Activated T-cell treated with anti-CD3 and anti-CD28 coated beads for 4 hours (primary cell): ENCODE measurements at places on chromosomes 7 and 10.

GRCh38 chr7:3259711-3260400, 41.2 kb upstream of the SDK1 start:
- no peak for DNase-seq

- DNase-seq = no peak
Observed at GRCh38 chr7:34236057-34236456, 330.7 kb downstream of the BMPER start.

- DNase-seq = no peak
Observed at GRCh38 chr10:67903581-67903980, 19.1 kb downstream of the SIRT1 start.

DNA sequence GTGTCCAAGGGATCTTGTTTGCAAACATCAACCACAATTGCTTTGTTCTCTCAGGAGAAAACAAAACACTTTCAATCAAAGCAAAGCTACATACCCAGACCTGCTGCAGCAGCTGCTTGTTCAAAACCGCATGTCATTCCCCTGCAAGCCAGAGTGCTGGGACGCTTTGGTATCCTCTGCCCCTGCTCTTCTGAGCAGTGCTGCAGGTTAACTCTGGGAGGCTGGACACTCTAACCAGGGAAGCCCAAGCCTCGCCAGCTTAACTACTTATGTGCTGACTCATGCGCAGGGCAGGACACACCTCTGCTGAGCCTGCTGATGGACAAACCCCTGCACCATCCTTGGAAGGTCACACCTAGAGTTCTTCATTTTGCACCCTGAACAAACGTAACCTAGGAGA, 28.2 kb upstream of the ASAH2 start:
- no peak for DNase-seq

GRCh38 chr7:2108071-2108455, 124.7 kb downstream of the MAD1L1 start:
- no peak for DNase-seq

GRCh38 chr7:119382726-119383125, 890.2 kb upstream of the KCND2 start:
- no peak for DNase-seq

- DNase-seq = no peak
Observed at GRCh38 chr7:90957883-90958282, 306.4 kb upstream of the FZD1 start.

GRCh38 chr7:8499128-8499527, 65.7 kb downstream of the NXPH1 start:
- no peak for DNase-seq

DNA sequence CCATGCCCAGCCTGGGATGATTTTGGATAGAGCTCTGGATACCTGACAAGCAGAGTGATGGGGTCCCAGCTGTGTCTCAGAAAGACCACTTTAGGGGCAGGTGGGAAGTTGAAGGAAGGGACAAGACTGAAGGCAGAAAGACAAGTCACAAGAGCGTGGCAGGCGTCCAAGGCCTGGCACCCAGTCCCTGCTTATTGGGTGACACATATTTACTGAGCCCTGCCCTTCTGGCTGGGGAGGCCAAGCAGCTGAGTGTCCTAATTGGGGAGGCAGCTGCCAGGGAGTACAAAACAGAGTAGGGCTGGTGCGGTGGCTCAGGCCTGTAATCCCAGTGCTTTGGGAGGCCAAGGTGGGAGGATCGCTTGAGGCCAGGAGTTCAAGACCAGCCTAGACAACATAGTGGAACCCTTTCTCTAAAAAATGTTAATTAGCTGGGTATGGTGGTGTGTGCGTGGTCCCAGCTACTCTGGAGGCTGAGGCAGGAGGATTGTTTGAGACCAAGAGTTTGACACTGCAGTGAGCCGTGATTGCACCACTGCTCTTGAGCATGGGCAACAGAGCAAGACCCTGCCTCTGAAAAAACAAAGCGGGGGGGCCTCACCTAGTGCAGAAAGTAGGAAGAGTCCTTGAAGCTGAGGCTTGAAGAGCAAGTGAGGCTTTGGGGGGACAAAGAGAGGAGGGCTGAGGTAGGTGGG, 53.0 kb upstream of the GTF2I start:
- DNase-seq = no peak

- no peak for DNase-seq
Observed at GRCh38 chr7:50978633-50979215, 196.0 kb upstream of the GRB10 start.

DNA sequence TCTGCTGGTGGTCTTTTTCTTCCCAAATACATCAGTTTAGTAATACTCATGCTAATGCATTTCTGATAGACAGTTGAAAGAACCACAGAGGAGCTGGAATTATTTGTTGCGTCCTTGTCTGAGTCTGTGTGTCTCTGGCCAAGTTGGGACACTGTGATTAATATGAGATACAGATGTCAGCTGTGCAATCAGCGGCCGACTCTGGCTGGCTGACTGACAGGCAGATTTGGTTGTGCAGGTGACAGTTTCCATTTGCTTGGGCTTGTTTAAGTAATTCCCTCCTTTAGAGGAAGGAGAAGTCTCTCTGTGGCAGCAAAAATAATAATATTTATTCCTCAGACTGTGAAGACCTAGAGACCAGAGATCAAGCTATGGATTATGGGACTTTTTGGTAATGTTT, 176.2 kb upstream of the CHRM2 start:
- DNase-seq = no peak

GRCh38 chr7:92448205-92448747, 994 bp downstream of the GATAD1 start:
- DNase-seq = peak; percentile 42

DNA sequence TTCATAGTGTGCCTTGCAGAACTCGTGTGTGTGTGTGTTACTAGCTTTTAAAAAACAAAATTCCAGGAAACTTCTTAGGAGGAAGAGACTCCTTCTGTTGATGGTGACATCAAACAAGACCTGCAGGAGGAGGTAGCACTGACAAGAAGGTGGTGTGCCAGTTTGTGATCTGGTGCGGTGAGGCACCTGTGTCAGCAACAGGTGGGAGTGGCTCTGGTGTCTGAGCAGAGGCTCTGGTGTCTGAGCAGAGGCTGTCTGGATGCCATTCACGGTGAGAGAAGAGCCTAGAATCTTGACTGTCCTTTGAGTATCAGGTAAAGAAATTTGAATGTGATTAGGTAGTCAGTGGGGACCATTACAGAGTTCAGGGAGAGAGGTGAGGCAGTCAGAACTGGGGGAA, 122.8 kb downstream of the INPP5A start:
- no peak for DNase-seq

DNA sequence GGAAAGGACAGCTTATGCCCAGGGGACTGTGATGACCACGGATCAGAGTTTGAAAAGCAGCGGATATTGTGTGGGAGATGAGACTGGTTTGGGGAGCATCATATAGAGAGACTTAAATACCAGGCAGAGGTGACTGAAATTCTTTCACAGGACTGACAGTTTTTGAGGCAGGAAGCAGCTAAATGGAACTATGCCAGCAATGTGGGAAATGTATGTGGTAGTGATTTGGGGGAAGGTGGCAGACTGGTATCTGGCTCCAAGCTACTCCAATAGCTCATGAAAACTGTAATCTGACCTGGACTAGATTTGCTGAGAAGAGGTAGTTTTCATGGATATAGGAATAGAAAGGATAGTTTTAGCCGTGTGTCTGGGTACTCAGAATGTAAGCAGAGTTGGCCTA, 592.6 kb downstream of the REEP3 start:
- no peak for DNase-seq

GRCh38 chr10:8438603-8439002, 384.1 kb downstream of the GATA3 start:
- no peak for DNase-seq

DNA sequence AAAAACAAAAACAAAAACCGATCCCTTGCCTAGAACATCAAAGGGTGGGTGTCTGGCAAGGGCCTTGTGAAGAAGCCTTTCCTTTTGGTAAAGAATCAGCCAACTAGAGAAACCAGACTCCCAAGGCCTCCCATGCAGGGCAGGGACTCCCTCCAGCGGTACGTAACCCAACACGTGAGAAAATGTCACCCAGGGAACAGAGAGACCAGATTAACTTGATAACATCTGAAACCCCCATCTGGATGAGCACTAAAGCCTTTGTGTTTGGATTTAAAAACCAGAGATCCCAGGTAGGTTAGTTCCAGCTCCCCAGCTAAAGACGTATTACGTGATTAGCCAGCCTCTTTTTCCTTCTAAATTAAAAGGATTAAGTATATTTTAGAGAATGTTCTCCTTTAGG, 3.0 kb upstream of the HABP2 start:
- no peak for DNase-seq

GRCh38 chr10:4512671-4513240, 313.3 kb upstream of the AKR1E2 start:
- DNase-seq = no peak

DNA sequence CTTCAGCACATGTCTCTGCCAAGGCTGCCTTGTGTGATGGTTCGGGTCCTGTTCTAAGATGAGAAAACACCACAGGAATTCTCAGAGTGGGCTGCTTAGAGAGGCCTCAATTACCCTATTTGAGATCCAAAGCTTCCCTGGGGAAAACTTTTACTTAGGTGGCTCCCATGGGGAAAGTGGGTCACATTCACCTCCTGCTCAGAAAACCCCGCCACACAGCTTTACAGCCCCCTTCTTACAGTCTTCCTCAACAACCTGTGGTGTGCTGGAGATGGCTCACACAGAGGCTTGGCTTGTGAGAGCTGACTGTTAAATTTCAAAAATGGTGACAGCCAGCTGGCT, 36.6 kb upstream of the KCNIP2 start:
- no peak for DNase-seq

- DNase-seq = no peak
Observed at GRCh38 chr7:36659172-36659516, 65.2 kb downstream of the AOAH start.

- DNase-seq = no peak
Observed at GRCh38 chr7:112854169-112854568, 64.0 kb upstream of the TMEM168 start.

GRCh38 chr10:90398566-90398965, 459.3 kb downstream of the HTR7 start:
- DNase-seq = no peak

DNA sequence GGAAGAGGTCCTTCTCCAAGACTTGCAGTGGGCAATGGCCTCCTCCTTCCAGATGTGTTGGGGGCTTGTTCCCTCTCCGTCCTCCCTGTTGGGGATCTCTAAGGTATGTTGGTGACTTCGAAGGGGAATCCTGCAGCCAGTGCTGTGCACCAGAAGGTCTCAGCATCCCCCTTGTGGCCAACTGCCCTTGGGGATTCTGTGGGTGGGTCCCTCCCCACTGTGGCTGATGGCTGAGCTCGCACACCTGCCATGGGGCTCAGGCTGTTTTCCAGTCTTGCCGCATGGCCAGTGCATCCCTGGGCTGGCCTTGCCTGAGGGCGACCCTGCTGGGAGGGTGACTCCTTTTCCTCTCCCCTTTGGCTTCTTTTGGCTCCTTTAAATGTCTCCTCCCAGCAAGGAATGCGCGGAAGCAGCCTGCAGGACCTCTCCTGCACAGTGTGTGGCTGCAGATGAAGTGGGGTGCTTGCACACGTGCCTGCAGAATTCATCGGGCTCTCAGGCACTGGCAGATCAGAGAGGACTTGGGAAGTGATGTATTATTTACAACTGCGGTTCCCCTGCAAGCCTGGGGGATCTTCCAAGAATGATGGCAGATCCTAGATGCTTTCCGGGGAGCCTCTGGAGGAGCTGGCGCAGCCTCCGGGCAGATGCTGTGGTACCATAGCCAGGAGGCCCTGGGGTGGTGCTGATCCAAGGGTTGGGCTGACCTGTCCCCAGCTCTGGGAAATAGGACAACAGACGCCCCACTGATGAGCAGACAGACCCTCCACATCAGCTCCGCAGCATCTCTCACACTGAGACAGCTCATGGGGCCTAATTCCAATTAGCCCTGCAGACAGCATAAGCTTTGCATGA, 410.0 kb downstream of the TCERG1L start:
- DNase-seq = no peak

DNA sequence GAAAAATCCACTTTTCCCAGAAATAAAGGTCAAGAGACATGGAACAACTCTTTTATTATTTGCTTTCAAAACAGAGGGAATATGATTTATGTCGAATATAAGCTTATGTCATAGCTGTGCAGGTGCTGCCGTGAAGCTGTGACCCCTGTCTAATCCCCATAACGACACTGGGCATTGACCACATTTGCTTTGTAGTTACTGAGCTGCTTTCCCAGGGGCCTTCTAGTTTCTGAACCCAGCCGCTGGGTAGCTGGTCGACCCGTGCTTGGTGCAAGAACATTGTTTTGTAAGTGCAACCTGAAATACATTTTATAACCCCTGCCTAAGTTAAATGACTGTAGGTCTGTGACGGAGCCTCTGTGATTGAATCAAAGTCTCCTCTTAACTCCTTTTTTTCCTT, 144.9 kb upstream of the HDAC9 start:
- DNase-seq = no peak

DNA sequence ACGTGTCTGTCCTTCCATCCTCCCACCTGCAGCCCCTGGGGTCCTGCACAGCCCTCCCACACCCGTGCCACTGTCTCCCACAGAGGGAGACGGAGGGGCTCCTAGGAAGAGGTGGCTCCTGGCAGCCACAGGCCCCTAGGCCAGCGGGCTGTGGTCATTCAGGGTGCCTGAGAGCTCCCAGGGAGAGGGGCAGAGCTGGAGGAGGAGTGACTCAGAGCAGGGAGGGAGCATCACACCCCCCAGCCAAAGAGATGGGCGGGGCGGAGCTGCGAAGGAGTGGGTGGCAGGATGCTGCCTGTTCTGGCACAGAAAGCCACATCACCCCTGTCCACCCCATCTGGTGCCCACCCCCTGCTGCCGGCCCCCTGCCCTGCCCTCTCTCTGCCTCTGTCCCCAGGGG, 50.5 kb downstream of the STK32C start:
- peak; percentile 27 for DNase-seq

DNA sequence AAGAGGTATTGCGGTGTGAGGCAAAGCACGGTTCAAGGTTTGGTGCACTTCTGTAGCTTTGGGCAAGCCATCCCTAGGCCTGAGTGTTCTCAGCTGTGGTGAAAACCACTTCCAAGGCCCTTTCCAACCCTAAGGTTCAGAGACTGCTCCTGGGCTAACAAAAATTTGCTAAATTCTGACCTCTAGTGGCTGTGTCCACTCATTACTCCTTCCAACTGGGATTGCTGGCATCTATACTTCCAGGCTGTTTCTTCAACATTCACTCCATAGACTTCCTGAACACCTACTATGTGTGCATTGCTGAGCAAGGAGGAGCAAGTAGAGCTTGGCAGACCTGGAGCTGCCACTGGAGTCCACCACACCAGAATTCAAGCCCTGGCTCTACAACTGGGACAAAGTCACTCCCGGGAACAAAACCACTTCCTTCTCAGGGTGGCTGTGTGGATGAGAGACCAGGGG, 29.3 kb upstream of the SH3PXD2A start:
- peak; percentile 14 for DNase-seq

DNA sequence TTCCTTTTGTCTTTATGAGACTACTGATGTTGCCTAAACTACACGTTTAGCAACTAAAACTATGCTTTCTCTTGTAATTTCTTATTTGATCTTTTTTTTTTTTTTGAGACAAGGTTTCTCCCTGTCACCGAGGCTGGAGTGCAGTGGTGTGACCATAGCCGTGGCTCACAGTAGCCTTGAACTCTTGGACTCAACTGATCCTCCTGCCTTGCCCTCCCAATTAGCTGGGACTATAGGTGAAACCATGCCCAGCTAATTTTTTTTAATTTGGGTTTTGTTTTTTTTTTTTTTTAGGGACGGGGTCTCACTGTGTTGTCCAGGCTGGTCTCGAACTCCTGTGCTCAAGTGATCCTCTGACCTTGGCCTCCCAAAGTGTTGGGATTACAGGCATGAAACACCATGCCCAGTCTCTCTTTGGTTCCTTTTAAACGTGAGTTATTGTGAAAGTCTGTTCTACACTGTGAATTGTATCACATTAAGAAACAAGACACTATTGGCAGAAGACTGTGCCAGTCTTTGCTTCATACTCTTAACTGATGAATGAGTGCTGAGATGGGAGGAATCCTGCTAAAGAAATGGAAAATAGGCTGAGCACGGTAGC, 6.4 kb downstream of the TMEM248 start:
- DNase-seq = no peak
